ENCODE measurements at places on chromosomes 7 and 10.
A peak's percentile ranks its signal among the peaks of the same experiment; 100 is the strongest.

DNA sequence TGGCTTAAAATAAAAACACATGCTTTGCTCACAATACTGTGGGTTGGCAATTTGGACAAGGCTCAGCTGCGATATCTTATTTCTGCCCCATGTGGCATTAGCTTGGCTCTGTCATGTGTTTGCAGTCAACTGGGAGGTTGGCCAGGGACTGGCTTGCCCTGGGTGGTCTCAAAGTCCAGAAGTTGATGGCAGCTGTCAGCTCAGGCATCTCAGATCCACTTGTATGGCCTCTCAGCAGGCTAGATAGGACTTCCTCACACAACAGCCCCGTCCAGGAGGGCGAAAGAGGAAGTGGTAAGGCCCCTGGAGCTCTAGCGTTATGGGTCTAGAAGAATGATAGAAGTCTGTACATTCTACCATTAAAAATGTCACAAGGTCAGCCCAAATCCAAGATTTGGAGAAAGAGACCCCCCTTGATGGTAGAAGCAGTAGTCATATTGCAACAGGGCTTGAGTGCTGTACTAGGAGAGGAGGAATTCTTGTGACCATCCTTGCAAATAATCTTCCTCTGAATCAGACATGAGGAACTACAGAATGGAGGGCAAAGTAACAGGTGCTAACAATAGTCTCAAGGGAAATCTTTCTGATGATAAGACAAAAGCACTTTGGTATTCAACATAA is 166.2 kb downstream of the FAM107B start:
- peak; percentile 64 for DNase-seq

DNA sequence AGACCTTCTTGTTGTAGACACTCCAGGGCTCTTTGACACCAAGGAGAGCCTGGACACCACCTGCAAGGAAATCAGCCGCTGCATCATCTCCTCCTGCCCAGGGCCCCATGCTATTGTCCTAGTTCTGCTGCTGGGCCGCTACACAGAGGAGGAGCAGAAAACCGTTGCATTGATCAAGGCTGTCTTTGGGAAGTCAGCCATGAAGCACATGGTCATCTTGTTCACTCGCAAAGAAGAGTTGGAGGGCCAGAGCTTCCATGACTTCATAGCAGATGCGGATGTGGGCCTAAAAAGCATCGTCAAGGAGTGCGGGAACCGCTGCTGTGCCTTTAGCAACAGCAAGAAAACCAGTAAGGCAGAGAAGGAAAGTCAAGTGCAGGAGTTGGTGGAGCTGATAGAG is 5.5 kb downstream of the GIMAP7 start:
- DNase-seq = no peak

DNA sequence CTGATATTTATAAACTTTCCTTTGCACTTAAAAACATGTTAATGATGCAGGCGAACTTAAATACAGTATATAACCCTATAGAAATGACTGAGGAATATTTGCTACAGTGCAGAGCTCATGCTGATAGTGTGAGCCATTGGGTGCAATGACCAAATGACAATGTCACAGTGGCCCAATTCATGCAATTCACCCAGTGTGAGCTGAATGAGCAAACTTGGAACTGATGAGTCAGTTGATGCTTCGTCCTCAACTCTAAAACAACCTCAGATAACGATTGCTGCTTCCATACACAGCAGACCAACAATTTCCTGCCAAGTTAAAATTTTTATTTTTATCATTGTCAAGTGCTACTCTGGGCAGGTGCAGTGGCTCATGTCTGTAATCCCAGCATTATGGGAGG is 12.1 kb upstream of the ZC3HAV1L start:
- no peak for DNase-seq

DNA sequence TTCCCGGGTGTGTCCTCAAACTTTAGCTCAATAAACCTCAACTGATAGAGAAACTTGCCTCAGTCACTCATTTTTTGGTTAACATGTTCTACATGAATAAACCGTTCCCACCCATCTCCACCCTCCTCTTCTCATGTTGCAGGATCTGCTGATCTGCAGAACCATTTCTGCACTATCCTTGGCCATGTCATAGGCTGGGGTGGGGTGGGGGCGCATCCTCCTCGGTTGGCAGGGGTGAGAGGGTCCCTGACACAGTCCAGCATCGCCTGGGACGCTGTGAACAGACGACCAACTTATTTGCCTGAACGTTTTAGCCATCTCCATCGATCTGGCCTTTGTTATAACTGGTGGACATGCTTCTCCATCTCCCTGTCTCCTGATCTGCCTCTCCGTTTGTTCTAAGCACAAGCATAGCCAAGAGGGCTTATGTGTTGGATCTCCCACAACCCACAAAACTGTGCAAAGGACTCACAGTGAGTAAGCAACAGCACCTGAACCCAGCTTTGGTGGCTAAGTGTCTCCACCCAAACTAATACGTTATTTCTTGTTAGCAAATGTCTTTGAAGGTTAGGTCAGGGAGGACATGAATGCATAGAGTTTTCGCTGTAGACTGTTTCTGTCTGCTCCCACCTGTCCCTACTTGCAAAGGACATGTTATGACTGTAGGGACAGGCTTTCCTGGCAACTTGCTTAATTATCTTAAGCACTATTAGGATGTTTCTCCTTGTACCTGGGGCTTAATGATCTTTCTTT is 51.7 kb downstream of the PRKCQ start:
- no peak for DNase-seq

- peak; percentile 39 for DNase-seq
Observed at GRCh38 chr10:89217057-89217990, 10.2 kb upstream of the CH25H start.

- DNase-seq = no peak
Observed at GRCh38 chr10:110724937-110725336, 80.8 kb downstream of the RBM20 start.

DNA sequence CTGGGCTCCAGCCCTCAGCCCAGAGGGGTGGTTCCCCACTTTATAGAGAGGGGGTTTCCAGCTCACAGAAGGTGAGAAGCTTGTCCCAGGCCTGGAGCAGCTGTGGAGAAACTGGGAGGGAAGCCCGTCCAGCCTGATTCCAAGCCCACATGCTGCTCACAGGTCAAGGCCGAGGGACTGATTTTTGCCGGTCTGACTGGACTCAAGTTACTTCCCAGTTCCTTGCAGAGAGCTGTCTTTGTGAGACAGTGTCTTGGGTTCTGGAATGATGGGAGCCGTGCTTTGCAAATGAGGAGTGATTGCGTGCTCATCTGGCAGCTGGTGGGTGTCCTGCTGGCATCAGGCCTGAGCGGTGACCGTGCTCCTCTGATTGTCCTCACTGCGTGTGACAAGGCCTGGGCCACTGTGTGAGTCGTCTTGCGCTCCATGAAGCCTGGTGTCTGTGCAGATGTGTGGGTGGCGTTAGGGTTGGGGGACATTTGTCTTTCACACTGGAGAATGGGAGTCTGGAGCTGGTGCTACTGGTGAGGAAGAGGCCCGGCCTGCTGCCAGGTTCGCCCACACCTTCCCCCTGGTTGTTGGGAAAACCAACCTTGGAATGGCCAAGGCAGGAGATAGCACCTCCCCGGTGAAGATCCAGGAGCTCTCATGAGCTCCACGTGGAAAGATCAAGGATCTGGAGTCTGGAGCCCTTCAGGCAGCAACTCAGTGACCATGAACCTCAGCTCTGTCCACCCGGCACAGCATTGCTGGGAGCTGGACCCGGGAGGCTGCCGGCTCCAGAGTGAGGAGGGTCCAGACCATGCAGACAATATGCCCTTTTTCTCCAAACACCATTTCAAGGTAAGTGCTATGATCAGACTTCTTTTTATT is 129.6 kb downstream of the SMURF1 start:
- no peak for DNase-seq

DNA sequence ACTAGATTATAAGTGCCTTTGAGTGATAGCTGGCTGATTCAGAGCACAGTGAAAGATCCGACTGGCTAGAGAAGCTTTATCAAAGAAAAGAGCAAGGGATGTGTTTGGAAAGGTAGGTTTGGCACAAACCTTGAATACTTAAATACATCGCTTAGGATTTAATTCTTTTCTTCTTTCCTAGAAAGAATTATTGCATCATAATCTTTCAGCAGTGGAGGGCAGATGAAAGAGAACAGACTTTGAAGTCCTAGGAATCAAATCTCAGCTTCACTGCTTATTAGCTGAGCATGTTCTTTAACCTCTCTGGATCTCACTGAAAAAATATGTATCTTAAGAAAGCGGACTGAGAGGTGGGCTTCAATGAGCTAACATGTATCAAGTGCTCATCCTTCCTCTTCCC is 122.8 kb downstream of the ZNF365 start:
- DNase-seq = no peak

GRCh38 chr7:27130540-27131389 is at the start of gene HOXA4:
TSS of gene HOXA4 (minus strand) at chr7:27130757. CDS start at chr7:27130733, 24 bp downstream.
- DNase-seq = peak; percentile 85
